Activated CD4-positive, alpha-beta T cell treated with anti-CD3 and anti-CD28 coated beads, Interleukin-2, Interleukin-4, amounts not matched to agents 100 ng/mL and 50 ng/mL, durations not matched to agents 16 hours and 8 hours (primary cell): ENCODE measurements at places on chromosomes 7 and 10.

GRCh38 chr10:123886292-123886691, 5.3 kb downstream of the CPXM2 start:
- no peak for DNase-seq

DNA sequence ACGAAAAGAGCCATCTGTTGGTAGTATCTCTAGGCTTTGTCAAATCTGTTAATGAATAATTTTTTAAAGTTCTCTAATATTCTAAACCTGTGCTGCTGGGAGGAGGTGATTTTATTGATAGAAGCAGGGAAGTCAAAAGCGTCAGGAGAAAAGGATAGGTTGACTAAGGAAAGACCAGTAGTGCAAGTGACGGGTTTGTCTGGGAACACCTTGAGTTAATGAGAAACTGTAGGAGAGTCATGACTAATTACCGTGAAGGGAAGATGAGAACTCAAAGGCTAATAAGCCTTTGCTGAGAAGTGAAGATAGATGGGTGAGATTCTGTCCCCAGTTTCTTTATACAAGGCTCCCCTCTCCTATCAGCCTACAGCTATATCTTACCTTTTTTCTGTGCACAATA, 5.0 kb upstream of the PDK4 start:
- DNase-seq, result no peak

DNA sequence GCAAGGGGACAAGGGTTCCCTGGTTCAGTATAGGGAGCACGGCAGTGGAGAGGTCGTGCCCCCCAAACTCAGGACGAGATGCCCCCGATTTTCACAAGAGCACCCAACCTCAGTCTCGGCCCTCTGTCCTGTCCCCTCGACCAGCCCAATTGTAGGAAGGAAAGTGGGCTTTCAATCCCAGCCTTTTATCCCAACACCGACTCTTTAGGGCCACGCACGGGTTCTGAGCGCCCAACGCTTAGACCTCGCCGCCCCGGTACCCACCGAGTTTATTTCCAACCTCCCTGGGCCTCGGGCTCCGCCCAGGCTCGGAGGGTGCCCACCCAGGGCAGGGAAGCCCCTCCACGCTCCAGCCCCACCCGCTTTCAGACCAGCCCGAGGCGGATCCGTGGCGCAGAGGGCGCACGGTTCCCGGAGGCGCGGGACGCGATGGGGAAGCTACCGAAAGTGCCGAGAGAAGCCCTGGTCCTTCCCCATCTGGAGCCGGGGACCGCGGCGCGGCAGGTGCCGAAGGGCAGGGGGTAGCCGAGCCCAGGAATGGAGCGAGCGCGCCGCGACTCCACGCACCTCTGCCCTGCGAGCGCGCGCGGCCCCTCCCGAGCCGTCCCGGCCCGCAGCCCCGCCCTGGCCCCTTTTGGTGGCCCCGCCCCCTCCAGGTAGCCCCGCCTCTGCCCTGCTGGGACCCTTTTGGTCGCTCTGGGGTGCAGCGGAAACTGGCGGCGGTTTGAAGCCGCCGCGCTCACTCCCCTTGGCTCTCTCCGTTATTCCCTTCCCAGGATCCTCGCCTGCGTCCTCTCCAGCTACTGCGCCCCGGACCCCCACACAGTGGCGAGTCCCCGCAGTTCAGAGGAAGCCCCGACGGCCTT, 20.4 kb downstream of the GRID2IP start:
- peak; percentile 25 for DNase-seq

- DNase-seq, result no peak
Measured at GRCh38 chr10:125127986-125128385, 32.4 kb downstream of the CTBP2 start.

- DNase-seq, result no peak
Measured at GRCh38 chr7:55210716-55211115, 154.4 kb upstream of the LANCL2 start.

DNA sequence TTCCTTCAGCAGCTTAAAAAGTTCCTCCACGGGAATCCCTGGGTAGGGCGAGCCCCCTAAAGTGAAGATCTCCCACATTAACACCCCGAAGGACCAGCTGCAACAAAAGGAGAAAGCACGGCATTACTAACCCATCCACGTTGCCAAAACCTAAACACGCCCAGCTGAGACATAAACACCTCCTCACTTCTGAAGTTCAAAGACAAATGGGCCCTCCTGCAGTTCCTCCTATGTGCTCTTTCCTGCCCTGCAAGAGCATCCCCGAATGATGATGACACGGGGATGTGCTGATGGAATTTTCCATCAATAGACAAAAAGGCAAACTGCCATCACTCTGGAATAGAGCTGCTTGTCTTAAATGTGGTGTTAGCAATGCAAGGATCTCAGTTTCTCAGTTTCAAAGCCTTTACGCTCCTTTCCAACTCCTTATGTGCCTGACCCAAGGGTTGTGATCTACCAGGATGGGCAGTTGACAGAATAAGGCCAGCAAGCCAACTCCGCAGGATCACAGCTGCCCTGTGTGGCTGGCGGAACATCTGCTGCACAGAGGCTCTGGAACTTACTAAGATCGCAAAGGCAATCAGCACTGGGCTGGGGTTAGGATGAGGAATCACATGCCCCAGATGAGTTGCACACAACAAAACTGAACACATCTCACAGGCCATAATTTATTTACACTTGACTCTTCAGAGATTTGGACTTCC, 112.7 kb downstream of the FGFR2 start:
- no peak for DNase-seq

- DNase-seq, result no peak
Measured at GRCh38 chr10:30630571-30630970, 1.0 kb upstream of the LYZL2 start.

DNA sequence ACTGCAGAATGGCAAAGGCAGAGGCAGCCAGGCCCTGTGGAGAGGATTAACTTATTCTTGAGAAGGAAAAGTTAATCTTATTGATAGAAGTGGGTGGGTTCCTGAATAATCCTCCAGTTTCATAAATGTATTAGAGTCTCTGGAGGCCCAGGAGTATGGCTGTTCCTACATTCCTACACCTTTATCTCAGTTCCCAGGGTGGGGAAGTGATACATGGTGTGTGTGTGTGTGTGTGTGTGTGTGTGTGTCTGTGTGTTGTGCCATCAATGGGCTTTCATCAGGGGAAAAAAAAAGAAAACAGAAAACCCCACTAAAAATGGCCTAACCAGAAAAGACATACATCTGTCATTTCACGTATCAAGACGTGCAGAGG, 22.0 kb upstream of the GSDME start:
- DNase-seq, result no peak

- peak; percentile 56 for DNase-seq
Measured at GRCh38 chr7:105769901-105770628, 106.3 kb downstream of the ATXN7L1 start.

- no peak for DNase-seq
Measured at GRCh38 chr10:15200626-15201025, 32.1 kb upstream of the NMT2 start.

DNA sequence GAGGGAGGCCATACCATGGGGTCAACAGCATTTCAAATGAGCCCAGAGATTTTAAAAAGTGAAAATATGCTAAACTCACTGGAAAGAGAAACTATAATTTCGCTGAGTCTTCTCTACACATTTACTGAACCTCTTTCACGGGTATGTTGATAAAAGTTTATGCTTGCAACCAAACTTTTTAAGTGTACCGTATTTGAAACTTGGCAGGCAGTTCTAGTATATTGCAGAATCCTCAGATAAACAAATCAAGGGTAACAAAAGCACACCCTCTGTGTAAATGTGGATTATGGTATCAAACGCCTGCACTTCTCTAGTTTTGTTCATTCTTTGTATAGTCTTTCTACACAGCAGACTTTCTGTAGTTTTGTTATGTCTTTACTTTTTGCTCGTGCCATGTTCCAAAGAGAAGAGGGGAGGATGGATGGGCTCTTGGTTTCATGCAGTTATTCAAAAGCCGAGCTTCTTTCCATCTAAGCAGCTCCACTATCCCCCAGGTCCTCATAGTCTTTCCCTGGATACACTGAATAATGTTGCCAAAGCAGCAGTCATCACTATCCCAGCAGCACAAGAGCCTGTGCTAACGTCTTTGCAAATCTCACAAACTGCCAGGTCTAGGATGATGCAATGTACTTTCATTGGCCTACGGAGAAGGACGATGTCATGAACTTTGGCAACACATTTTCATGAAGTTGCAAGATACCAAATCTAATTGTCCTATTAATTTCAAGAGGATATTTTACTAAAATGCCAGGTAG, 131.2 kb downstream of the MPP7 start:
- no peak for DNase-seq

DNA sequence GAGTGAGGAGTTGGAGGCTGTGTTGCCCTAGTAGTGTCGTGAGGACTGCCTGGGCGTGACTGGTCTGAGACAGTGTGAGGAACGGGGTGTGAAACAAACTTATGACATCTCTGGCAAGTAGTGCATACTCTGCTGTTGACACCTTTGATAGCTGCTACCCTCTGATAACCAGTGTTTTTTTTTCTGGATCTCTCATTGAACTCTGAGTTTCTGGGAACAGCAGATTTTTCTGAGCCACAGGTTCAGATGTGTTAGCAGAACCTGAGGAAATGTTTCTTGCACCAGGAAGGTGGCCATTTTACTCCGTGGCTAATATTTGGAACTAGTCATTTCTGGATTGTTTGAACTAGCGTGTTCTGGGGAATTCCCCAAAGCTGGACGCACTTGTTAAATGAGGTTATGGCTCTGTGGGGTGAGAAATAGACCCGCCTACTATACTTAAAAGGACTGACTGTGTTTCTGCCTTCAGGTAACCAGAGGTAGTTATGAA, 52.9 kb downstream of the AUTS2 start:
- peak; percentile 29 for DNase-seq

DNA sequence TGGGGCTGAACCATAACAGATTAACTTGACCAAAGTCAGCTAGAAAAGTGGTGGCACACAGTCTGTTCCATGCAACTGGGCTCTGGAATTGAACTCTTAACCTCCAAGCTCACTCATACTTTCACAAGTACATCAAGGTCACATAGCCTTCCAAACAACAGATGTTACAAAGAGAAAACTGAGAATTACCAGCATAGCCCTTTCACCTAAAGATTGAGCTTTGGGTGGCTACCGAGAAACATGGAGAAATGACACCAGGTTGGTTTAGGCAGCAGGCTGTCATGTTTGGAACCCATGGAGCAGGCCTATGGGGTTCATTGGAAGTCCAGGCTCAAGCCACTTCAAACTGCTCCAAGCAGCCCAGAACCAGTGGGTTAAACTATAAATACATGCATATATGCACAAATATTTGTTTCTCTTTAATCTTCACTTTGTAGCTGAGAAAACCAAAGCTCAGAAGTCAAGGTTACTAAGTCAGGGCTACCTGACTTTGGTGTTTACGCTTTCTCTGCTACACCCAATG, 59.1 kb downstream of the MALSU1 start:
- no peak for DNase-seq

- DNase-seq, result no peak
Measured at GRCh38 chr10:114552050-114552449, 106.0 kb downstream of the ABLIM1 start.

GRCh38 chr10:132360766-132361447, 28.9 kb downstream of the LRRC27 start:
- DNase-seq, result peak; percentile 15

- DNase-seq, result no peak
Measured at GRCh38 chr10:69334302-69335062, 56.2 kb downstream of the HK1 start.
